ENCODE measurements at places on chromosomes 5 and 9.
A peak's percentile ranks its signal among the peaks of the same experiment; 100 is the strongest.

DNA sequence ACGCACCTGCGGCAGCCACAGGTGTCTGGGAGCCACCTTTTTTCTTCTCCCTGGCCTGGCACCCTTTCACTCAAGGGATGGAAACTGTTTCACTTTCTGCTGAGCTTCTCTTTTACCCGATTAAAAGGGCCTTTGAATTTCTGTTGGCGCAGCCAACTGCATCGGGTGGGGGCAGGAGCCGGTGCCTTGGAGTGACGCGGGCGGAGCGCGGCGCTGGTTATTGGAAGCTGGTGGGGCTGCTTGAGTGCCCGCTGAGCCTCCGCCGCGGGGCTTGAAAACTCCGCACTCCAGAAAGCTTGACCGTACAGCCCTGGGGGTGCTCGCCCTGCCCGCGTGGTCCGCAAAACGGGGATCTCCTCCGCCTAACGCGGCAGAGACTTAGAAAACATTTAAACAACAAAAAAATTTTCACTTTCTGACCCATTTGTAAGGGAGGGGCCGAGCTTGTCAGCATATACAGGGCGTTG lies 52.0 kb upstream of the TJP2 start:
- DNase-seq: no peak

- DNase-seq: no peak
These were observed 47.3 kb upstream of the MCTP1 start for GRCh38 chr5:95332158-95332557.

DNA sequence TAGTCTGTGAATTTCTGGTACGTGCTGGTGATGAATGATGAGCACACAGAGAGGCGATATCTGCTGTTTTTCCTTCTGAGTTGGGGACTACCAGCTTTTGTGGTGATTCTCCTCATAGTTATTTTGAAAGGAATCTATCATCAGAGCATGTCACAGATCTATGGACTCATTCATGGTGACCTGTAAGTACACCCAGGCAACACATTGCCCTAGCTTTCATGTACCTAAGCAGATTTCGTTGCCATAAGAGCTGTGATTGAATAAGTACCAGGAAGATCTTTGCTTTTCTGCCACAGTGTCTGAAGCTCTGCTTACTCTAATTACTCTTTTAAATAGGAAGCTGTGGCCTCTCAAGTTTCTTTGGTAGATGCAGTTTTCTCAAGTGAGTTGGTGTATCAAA lies 397.8 kb downstream of the ARRDC3 start:
- no peak for DNase-seq

DNA sequence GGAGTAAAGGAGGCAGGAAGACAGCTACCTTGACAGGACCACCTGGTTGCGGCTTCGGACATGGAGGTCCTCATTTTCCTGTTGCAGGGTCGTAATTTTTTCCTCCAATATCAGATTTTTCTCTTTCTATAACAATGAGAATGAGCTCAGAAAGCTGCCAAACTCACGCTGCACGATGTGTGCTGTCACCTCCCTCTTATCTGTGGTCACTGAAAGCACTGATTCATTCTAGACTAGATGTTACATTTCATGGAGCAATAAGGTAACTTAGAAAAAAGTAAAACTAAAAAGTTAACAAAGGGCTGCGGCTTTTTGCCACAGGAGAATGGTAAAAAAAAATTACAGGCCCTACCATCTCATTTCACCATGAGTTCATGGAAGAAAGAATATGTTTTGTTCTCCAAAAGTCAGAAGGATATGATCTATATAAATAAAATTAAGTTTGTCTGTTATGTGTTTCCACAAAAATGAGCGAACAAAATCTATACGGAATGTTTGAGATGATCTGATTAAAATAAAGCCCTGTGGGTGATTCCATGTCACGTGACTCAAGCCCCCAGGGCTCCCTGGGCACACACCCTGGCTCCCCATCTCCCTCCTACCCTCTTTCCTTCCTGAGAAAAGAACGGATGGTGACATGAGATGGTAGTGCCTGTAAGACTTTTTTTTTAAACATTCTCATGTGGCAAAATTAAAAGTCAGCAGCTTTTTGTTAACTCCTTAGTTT lies 26.9 kb upstream of the ANXA6 start:
- DNase-seq: no peak

GRCh38 chr5:139710319-139711066 lies 62.3 kb downstream of the CXXC5 start:
- peak; percentile 24 for DNase-seq

DNA sequence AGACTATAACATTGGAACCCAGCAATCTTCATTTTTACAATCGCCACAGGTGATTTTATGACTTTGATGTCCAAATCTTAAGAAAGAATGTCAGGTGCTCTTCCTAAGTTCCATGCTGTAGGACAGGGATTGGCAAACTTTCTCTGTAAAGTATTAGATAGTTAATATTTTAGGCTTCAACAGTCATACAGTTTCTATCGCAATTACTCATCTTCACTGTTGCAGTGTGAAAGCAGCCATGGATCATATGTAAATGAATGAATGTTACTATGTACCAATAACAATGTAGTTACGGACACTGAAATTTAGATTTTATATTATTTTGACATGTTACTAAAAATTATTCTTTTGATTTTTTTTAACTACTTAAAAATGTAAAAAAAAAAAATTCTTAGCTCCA lies 169.7 kb downstream of the DTWD2 start:
- no peak for DNase-seq
